NCI-H1092 (cell line): ENCODE measurements at places on chromosomes 4 and X.

DNA sequence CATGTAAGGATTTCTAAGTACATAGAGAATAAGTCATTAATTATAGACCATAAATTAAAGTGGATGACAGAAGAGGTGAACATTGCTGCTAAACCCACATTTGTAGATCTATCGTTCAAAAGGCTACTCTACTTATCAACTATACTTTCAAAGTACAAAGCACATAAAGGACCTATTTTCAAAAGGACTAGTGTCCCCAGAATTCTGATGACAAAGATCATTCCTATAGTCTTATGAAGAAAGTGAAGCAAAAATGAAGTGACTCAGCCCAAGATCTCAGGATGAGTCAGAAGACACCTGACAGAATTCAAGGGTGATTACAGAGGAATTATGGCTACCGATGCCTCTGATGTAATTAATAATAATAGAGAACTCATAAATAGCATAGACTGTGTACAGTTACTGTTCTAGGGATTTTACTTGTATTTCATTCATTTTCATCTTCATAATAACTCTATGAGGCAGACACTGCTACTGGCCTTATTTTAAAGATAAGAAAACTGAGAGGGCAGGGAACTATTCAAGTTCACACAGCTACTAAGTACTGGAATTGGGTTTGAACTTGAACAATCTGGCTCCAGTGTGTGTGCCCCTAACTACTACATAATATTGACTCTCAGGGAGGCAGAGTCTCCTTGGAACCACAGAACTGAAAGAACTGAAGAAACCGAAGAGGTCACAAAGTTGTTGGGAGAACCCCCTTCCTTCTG is 17.1 kb downstream of the USP46 start:
- no peak for DNase-seq

GRCh38 chrX:135087867-135088266 is 32.5 kb downstream of the ETDB start:
- DNase-seq = no peak

GRCh38 chr4:185672618-185673017 is 137.3 kb upstream of the PDLIM3 start:
- DNase-seq = no peak

- DNase-seq = no peak
Observed at GRCh38 chr4:81574991-81575390, 103.3 kb upstream of the RASGEF1B start.

DNA sequence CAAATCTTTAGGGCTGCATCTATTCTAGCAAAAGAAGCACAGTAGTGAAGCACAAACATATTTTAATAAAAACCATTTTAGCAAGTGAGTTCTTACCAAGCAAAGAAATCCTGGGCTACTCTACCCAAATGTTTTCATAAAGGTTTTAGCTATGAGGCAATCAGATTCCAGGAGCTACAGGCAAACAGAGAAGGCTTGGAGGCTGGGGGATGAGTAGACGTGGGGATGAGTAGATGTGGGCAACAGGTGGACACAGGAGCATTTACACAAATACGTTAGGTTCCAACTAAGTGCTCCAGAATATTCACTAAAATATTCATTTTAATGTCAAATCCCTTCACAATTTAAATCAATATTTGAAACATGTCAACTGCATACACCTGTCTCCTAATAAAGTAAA is 34.5 kb downstream of the ATP11C start:
- no peak for DNase-seq

DNA sequence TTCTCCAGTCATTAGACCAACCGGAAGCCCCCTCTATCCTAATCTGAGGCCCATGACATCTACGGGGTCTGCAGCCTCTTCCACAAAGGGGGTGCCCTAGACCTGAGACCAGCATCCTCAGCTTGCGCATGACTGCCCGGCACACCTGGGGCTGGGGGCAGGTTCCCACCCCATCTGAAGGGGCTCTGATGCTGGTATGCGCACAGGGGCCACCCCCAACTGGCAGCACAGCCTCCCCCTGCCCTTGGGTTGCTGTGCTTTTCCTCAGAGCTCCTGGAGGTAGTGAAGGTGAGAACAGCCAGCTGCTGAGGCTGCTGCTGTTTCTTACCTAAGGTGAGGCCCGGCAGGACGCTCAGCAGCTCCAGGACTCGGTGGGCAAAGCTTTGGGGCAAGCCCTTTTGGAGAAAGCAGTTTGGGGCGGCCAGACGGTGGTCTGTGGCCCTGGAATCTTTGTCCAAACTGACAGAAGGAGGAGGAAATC is 18.9 kb upstream of the CPLX1 start:
- no peak for DNase-seq

DNA sequence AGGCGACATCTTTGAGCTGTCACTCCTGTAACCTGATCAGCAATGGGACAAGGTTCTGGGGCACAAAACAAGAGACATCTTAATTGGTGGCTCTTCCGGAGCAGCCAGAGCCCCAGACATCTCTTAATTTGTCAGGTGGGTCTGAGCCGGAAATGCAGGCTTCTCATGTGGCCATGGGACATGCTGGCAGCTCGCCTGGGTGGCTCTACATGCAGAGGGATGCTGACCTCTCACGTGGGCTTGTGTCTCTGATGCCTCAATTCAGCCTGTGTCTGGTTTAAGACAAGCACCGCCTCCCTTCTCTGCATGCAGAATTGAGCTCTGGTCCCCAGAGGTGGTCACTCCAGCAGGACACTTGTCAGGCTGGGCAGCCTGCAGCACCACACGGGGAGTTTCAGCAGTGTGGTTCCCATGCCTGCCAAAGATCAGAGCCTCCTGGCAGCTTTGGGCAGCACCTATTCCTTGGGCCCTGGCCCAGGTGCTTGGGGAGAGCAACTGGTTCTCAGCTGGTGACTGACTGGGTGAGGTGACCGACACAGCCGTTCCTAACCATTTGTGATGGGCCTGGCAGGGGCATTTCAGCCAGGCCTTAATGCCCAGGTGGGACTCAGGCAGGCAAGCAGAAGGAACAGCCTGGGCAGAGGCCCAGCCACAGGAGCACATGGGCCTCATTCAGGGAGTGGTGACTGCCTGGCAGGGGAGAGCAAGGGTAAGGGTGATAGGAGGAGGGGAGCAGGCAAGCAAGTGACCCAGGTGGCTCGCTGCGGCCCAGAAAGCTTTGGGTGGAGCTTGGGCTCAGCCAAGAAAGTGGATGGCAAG is 53.4 kb downstream of the HMX1 start:
- no peak for DNase-seq

- DNase-seq = no peak
Observed at GRCh38 chrX:102739657-102740056, 19.1 kb downstream of the GPRASP3 start.

- no peak for DNase-seq
Observed at GRCh38 chr4:26083987-26084386, 170.0 kb downstream of the SMIM20 start.

- no peak for DNase-seq
Observed at GRCh38 chr4:98452091-98452490, 190.9 kb downstream of the RAP1GDS1 start.

DNA sequence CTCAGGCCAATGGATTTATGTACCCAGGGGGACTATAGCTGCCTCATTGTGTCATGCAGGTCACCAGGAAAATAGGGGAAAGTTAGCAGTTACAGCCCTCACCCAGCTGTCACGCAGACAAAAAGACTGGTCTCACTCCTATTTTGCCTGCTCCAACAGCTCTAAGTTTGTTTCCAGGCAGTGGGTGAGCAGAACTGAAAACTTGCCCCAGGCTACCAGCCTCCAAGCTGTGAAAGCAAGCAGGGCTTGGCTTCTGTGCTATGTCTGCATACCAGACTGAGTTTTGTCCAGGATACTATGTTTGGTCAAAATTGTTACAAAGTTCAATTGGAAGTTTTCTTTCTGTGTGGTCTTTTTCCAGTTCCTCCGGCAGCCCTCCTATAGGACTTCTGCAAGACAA is 628.4 kb downstream of the FAM133A start:
- no peak for DNase-seq
